ENCODE measurements at places on chromosomes 1 and 21.

GRCh38 chr1:241045659-241046058 lies 311.3 kb downstream of the RGS7 start:
- DNase-seq, result no peak

DNA sequence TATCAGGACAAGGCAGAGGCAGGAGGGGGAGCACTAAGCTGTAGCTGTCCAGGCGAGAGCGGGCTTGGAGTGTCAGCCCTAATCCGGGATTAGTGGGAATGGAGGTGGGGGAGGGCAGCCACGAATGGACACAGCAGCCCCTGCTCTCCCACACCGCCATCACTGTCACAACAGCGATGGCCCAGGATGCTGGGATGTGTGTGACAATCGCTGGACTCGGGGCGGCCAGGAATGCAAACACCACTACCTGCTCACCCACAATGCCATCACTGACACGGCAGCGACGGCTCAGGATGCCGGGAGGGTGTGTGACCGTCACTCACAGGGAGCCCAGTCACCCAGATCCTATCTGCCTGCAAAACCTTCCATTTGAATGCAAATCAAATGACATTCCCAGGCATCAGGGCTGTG lies 2.9 kb downstream of the C2CD2 start:
- DNase-seq, result no peak

GRCh38 chr1:107762751-107763390 lies 202.1 kb downstream of the VAV3 start:
- DNase-seq, result no peak

GRCh38 chr1:37448691-37449417 lies 25.5 kb upstream of the ZC3H12A start:
- DNase-seq, result no peak

- DNase-seq, result no peak
Observed at GRCh38 chr1:165696625-165697100, 1.7 kb downstream of the ALDH9A1 start.

DNA sequence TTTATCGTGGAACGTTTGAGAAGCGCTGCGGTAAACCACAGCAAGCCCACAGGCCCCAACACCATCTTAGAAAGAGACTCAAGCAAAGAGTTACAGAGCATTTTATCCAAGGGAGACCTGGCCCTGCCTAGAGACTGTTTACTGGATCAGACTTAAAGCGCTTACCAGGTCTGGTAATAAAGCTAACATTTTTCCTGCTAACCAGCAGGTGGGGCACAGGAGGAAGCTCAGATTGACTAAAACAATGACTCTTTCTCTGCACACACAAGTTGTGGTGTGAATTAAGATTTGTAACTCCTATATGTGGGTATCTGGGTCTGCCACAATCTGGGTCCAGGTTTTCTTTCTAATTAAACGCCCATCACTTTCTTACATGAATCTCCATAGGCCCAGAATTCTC lies 136.5 kb upstream of the ETS2 start:
- DNase-seq, result no peak

- DNase-seq, result no peak
Observed at GRCh38 chr1:102045752-102046151, 49.0 kb upstream of the OLFM3 start.

- DNase-seq, result no peak
Observed at GRCh38 chr1:85650645-85651044, 57.6 kb downstream of the ZNHIT6 start.

GRCh38 chr1:61011561-61012263 lies 70.6 kb upstream of the NFIA start:
- DNase-seq, result no peak

GRCh38 chr21:31425138-31425537 lies 81.1 kb upstream of the TIAM1 start:
- no peak for DNase-seq

DNA sequence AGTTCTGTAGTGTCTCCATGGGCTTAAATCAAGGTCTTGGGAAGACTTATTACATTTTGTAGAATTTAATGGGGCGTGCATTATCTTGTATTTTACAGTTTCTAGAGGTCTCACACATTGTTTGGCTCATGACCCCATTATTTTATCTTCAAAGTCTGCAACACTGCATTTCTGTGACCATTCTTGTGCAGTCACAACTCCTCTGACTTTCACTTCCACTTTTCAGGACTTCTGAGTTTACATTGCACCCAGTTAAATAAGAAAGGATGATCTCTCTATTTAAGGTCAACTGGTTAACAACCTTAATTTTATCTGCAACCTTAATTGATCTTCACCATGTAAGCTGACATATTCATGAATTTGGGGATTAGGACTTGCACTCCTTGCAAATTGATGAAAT lies 1186.6 kb downstream of the MRPL39 start:
- no peak for DNase-seq

GRCh38 chr21:42918291-42918690 lies 7.1 kb downstream of the ERVH48-1 start:
- no peak for DNase-seq

- no peak for DNase-seq
Observed at GRCh38 chr1:205714190-205714905, 34.0 kb upstream of the SLC45A3 start.

- DNase-seq, result no peak
Observed at GRCh38 chr1:202068596-202068995, 54.1 kb upstream of the GPR37L1 start.
